NCI-H1092 (cell line): ENCODE measurements at places on chromosomes 1 and 21.

DNA sequence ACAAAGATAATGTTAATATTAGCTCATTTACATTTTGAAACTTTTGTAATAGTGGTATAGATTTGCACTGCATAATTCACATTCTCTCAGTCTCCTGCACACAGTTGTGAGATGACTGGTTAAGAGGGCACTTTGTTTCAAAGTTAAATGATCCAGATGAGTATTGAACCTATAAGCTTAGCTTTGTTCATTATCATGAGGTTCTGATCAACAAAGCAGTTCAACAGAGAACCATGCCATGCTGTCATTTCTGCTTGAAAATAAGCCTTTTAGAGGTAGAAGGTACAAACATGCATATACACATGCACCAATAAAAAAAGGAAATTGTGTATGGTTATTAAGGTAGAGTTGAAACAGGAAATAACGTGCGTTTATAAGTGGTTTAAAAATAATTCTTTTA lies 4.8 kb downstream of the RAP1A start:
- no peak for DNase-seq

- DNase-seq, result peak; percentile 75
Measured at GRCh38 chr1:205255941-205256780, 28.4 kb downstream of the TMCC2 start.

GRCh38 chr21:28132713-28133112 lies 860.0 kb downstream of the LTN1 start:
- DNase-seq, result no peak

DNA sequence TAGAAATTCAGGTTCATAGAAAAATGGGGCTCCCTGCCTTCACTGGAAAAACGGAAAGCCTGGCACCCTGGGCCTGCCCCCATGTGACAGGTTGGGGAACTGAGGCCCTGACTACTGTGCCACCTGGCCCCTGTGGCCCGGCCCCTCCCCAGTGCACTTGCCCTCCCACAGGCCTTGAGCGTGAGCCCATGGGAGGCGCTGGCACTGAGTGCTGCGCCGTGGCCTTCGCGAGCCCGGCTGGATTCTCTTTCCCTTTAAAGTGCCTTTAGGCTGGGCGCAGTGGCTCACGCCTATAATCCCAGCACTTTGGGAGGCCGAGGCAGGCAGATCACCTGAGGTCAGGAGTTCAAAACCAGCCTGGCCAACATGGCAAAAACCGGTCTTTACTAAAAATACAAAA lies 45.7 kb downstream of the SLC37A1 start:
- no peak for DNase-seq

GRCh38 chr1:6459850-6460265 lies 6.1 kb downstream of the TNFRSF25 start:
- DNase-seq, result no peak

DNA sequence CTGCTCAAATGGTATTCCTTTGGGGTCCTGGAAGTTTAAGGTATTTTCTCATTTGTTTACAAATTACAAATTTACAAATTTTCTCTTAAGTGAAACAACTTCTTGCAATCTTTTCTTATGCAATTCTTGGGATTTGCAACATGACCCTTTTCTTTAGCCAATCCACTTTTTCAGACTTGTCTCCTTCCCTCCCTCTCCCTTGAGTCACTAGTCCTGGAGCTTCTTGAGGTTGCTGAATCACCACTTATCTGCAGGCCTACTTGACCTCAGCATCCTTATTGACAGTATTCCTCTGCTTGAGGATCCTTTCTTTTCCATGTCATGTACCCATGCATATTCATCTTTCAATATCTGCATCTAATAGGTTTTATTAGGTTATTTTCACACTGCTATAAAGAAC lies 302.8 kb upstream of the ADAMTS5 start:
- no peak for DNase-seq

DNA sequence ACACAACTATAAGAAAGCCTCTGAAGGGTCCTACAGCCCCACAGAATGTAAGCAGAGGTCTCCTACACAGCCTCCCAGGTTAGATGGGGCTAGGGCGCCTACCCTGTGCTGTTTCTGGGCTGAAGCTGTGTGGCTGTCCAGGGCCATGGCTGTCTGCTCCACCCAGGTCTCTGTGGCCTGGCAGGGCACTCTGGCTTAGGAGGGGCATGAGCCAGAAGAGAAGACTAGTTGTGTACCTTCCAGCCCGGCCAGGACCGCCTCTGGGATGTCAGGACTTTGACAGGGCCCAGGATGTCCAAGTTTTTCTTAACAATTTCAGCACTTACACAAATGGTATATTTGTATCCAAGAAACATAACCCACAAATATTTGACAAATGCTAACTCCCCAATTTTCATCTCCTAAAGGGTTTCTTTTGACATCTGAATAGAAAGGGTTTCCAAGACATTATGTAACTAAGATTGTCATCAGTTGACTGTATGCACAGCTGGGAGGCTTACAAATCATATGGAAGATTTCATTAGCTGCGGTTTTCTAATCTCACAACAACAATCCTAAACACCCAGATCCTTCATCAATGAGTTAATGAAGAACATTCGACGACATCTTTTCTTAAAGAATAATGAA lies 80.5 kb downstream of the HSF2BP start:
- no peak for DNase-seq

DNA sequence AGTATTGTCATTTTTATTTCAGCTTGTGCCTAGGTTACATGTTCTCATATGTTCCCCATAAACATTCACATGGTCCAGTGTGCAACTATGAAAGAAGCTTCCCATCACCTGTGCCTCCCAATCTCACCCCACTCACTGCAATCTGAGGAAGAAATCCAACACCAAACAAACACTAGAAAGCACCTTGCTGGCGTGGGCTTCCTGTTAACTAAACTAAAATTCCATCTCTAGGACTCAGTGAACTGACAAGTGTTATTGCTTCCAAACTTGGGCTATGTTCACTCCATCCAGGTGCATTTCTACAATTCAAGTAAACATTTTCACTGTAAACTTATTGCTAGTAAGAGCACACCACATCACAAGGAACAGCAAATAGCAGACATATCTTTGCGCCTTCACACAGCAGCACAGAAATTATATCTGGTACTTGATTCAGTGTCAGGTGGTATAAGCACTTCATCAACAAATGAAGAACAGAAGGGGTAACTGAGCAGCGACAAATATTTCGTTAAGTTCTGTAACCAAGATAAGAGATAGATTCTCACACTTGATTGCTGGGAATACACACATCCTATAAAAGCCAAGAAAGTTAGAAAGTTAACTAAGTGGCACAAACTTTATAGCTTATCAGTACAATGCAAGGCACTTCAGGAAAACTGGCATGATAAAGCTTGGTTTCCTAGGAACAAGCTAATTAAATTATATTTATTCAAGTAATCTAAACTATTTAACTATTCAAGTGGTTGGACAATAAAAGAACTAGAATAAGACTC lies 8.9 kb upstream of the KCNJ15 start:
- DNase-seq, result no peak

DNA sequence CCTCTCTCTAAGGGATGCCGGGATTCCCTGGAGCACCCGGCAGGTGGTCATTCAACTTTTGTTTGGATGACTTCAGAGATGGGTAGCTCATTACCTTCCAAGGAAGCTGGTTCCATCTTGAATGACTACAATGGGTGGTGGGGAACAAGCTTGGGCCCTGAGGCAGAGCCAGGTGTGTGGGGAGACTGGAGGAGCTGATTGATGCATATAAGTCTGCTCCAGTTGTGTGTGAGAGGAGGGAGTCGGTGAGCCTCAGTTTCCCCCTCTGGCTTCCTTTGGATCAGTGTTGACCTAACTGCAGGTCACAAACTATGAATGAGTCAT lies 133.8 kb upstream of the ZBTB40 start:
- DNase-seq, result no peak

DNA sequence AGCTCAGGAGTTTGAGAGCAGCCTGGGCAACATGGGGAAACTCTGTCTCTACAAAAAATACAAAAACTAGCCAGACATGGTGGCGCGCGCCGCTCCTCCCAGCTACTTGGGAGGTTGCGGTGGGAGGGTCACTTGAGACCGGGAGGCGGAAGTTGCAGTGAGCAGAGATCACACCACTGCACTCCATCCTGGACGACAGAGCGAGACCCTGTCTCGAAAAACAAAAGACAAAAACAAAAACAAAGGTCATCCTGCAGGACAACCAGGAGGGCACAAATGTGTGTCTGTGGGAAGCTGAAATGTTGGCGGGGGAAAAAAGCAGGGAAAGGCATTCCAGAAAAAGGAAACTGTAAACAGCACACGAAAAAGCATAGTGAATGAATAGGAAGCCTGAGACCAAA lies 104.1 kb upstream of the HNRNPU start:
- DNase-seq, result no peak

DNA sequence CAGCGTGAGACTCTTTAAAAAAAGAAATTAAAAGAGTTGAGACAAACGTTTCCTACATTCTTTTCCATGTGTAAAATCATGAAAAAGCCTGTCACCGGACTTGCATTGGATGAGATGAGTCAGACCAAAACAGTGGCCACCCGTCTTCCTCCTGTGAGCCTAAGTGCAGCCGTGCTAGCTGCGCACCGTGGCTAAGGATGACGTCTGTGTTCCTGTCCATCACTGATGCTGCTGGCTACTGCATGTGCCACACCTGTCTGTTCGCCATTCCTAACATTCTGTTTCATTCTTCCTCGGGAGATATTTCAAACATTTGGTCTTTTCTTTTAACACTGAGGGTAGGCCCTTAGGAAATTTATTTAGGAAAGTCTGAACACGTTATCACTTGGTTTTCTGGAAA lies 31.2 kb downstream of the IFNAR1 start:
- DNase-seq, result no peak

DNA sequence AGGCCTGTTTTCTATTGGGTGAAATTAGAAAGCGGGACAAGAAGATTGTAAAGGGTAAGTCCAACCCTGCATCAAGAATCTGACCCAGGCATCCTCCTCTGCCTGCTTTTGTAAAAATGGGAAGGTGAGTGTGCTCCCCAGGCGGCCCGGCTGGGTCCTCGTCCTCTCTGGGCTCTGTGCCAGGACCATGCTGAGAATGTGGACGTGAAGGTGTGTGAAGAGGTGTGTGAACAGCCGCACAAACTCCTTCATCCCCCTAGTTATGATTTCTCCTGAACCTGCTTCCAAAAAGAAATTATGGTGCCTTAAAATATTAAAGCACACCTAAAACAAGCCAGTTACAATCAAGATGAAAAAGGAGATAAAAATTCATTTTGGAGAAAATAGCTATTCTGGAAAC lies 185.7 kb downstream of the IGSF21 start:
- peak; percentile 56 for DNase-seq

- no peak for DNase-seq
Measured at GRCh38 chr1:29592731-29593130, 356.4 kb downstream of the PTPRU start.

GRCh38 chr21:26572076-26572701 lies 897 bp downstream of the CYYR1 start:
- no peak for DNase-seq

- DNase-seq, result no peak
Measured at GRCh38 chr1:152577168-152577567, 3.1 kb downstream of the LCE3D start.

DNA sequence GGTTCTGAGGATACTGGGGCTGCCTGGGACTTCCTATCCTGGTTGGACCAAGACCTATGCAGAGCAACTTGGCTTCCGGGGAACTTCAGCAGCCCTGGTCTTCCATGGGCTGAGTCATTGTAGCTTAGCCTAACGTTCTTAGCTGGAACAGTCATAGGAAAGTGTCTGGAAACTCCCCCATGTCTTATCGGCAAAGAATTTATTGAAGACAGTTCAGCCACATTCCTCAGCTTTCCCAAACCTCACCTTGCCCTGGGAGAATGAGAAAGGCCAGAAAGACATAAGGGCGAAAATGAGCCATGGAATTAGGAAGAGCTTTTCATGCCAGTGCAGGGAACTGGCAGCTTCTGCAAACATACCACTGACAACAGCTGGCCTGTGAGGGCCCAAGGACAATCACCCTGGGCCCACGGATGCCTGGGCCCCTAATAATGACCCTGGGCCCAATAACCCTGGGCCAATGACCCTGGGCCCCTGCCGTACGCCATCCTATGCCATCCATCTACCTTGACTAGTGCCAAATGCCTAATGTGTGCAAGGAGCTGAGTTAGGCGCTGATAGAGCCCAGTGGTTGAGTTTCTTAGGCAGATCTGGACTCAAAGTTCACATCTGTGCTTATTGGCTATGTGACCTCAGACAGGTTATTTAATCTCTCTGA lies 114.4 kb upstream of the GADD45A start:
- no peak for DNase-seq

GRCh38 chr1:74344387-74344786 lies 109.2 kb downstream of the TNNI3K start:
- no peak for DNase-seq

- DNase-seq, result no peak
Measured at GRCh38 chr1:54402896-54403295, 3.3 kb downstream of the SSBP3 start.

- DNase-seq, result peak; percentile 23
Measured at GRCh38 chr1:76577525-76578185, 289.6 kb upstream of the ST6GALNAC5 start.

DNA sequence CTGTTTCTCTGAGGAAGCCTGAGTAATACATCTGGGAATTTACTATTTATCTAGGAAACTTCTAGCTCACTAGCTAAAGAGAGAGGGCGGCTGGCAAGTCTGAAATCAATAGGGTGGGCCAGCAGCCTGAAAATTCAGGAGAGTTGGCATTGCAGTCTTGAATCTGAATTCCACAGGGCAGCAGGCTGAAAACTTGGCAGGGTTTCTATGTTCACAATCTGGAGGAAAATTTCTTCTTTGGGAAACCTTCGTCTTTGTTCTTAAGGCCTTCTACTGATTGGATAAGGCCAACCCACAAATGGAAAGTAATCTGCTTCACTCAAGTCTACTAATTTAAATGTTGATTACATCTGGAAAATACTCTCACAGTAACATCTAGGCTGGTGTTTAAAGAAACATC lies 101.0 kb upstream of the COG2 start:
- DNase-seq, result no peak

DNA sequence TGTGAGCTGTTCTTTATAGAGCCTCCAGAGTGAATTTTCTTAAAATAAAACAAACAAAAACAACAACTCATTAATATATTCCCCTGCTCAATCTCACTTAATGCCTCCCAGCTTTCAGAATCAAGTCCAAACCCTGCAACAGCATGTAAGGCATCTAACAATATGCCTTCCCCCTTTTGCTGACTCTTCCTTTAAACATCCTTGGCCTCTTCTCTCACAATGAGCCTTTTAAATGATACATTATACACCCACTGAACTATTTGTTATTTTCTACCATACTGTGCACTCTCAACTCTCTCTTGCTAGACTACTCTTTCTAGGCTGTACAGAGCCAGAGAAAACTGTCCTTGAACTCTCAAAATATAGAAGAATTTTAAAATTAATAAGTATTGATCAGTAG lies 115.2 kb upstream of the SNX7 start:
- DNase-seq, result no peak

- DNase-seq, result no peak
Measured at GRCh38 chr1:152855661-152856060, 4.1 kb upstream of the LCE7A start.

DNA sequence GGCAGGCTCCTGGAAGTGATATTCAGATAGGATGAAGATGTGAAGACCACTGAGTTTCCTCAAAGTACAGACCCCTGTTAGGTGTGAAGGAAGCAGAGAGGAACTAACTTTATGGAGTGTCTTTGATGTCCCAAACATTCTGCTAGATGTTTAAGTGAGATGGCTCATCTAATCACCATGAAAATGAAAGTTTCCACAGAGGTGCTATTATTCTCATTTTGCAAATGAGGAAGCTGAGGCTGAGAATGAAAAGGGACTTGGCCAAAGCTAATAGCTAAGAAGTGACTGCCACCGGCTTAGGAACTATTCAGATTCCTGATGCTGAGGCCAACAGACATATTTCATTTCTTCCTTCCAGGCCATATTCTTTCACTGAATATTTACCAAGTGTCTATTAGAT lies 45.9 kb upstream of the WLS start:
- DNase-seq, result no peak
